NCI-H1694 (cell line): ENCODE measurements at places on chromosomes 12 and 14.

- DNase-seq, result no peak
Observed at GRCh38 chr14:24844011-24844410, 205.9 kb downstream of the STXBP6 start.

DNA sequence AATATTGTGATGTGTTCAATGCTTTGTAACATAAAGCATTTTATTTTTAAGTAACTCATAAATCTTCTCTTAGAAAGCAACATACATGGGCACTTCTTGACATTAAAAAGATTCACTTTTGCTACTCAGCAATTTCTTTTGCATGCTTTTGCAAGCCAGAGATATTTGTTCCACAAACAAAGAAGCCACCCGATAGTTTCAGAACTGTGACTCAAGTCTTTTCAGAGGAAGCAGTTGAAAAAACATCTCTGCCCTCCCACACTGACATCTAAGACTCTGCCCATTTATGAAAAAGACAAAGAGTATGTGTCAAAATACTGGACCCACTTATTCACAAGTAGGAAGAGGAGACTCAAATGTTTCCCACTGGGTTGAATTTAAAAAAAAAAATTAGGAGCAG is 7.5 kb downstream of the APPL2 start:
- no peak for DNase-seq

- DNase-seq, result no peak
Observed at GRCh38 chr14:68486033-68486732, 306.7 kb downstream of the ZFP36L1 start.

- DNase-seq, result no peak
Observed at GRCh38 chr12:56932867-56933266, 1.3 kb downstream of the SDR9C7 start.

- no peak for DNase-seq
Observed at GRCh38 chr12:59736786-59737185, 141.0 kb downstream of the SLC16A7 start.

DNA sequence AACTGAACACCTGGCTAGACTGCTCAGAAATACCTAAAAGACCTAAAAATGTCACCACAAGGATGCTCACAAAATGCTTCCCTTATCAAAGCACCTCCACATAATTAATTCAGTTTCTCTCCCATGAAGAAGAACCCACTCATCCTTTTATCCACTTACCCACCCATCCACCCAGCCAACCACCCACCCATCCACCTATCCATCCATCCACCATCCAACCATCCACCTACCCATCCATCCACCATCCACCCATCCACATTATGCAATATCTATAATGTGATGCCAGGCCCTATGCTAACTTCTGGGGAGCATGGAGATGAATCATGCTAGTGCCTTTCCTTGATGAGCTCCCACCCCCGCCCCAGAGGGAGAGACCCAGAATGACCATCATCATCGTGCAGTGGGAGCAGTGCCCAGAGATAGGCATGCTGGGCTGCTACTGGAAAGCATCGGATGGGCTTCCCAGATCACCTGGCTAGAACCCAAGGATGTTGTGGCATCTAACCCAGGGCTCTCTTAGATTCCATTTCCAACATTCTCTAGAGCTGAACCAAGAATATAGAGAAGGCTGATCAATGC is 166.6 kb downstream of the TTC7B start:
- DNase-seq, result no peak

DNA sequence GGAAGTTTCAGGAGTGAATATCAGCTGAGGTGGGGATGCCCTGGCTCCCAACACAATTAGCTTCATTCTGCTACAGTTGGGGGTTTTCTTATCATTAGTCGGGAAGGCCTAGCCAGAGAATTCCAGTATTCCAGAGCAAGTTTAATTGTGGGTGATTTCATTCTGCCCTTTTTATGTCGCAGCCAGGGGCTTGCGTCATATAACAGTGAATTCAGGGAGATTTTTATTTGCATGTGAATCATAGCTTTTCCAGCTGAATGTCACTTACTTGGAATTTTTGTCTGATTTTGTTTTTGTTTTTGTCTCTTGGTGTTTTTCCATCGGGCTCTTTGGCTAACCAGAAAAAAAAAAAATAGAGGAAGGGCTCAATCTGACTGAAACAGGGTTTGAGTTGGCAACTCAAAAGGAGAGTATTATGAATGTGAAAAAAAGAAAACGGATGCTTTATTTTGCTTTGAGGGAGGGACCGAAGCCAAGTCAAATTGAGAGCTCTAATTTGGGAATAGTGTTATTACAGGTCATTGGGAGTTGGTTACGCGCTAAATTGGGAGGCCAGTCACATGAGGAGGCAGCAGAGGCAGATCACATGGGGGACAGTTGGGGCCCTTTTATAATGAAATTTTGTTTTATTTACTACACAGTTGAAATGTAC is 119.4 kb downstream of the SAMD4A start:
- DNase-seq, result no peak

- no peak for DNase-seq
Observed at GRCh38 chr14:38762845-38763244, 340.2 kb downstream of the SEC23A start.
